ENCODE measurements at places on chromosomes 3 and 15.

DNA sequence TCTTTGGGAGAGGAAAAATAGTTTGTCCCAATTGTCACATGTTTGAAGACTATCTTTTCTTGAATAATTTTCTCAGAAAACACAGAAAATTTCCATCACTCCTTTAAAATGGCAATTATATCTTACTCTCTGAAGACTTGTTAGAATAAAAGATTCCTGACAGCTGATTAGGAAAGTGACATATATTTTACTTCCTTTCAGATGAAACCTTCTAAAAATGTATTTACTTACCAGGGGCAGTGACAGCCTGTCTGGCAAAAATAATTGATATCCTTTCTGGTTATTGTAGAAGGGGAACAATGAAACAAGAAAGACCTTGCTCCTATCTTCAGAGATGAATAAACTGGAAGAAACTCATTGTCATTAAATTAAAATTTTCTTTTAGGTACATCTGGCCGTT is 483.3 kb upstream of the GOLIM4 start:
- DNase-seq: no peak

GRCh38 chr3:140428380-140428779 is 249.5 kb upstream of the TRIM42 start:
- no peak for DNase-seq

GRCh38 chr3:34377961-34378360 is 579.5 kb downstream of the PDCD6IP start:
- no peak for DNase-seq

DNA sequence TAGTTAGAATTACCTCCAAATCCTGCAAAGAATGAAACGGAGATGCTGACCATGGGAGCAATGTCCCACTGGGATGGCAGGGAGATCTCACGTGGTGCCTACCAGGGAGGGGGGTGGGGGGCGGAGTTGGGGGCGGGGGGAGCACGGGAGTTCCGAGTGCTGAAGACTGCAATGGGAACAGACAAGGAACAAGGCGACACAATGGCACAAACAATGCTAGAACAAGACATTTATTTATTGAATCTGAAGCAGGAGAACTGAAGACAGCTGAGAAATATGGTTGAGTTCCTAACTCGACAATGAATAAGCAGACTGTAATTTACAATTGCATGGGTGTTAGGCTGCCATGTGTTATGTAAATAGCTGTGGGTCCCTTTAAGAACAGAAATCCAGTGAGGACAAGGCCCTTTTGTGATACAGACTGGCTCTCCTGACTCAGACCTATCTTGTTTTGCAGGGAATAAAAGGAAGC is 91.2 kb downstream of the AQP9 start:
- no peak for DNase-seq

- DNase-seq: no peak
These were observed 12.4 kb upstream of the AADACL2 start for GRCh38 chr3:151721294-151721693.

DNA sequence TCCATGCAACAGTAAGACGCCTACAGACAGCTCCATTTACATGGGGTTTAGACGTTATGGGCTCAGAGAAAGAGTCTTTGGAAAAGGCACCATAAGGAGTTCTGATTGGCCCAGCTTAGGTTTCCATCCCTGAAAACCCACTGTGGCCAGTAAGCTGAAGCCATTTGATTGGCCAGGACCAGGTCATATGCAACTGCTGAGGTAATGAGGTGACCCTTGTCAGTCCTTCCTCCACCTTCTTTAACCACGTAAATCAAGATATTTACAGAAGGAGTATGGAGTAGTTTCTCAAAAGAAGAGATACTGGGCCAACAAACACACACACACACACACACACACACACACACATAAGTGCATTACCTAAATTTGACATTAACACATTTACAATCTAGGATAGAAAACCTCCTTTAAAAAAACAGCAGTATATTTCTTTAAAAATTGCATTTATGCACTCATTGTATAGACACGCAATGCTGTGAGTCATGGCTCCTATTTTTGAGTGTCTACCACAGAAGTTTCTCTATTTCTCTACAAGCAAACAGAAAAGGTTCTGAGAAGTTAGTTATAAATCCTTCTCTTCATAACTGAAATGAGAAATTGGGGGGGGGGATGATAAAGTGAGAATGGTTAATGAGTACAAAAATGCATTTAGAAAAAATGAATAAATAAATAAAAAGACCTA is 16.3 kb upstream of the MB21D2 start:
- DNase-seq: no peak

DNA sequence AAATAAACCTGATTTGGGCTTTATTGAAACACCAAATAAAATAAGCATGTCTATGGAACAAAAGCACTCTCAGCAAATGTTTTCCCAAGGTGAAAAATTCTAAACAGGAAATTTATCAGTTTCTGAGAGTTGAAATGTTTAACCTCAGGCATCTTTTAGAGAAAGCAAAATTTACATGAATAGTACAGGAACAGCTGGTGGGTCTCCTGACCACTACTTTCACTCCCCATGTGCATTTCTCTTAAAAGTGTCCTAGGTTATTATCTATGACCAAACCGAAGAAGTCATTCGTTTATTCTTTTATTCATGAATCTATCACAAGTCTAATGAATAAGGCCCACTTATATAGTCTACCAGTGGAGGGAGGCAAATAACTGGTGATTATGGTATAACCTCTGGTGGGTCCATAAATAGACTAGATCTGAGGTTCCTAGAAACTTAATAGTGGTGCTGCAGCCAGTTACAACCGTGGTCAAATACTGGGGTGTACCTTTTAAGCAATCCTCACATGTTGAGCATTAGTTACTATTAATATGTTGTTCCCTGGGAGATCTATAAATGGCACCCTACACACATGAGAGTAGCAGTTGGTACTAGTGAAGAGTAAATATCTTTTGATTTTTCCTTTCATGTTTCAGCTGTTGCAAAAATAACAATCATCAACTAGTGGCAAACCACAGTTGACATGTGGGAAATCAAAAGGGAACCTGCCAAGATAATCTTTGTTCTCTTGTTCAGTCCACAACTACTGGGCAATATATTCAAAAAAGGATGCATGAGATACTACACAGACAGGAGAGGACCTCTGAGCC is 169.3 kb upstream of the STAC start:
- no peak for DNase-seq

Measured in glomerular endothelial cell (primary cell).